ENCODE measurements at places on chromosomes 13 and 19. TPM values are rescaled to one million over a fixed set of nuclear protein-coding genes. Genes with fewer than 3 reads are reported as not detected.

DNA sequence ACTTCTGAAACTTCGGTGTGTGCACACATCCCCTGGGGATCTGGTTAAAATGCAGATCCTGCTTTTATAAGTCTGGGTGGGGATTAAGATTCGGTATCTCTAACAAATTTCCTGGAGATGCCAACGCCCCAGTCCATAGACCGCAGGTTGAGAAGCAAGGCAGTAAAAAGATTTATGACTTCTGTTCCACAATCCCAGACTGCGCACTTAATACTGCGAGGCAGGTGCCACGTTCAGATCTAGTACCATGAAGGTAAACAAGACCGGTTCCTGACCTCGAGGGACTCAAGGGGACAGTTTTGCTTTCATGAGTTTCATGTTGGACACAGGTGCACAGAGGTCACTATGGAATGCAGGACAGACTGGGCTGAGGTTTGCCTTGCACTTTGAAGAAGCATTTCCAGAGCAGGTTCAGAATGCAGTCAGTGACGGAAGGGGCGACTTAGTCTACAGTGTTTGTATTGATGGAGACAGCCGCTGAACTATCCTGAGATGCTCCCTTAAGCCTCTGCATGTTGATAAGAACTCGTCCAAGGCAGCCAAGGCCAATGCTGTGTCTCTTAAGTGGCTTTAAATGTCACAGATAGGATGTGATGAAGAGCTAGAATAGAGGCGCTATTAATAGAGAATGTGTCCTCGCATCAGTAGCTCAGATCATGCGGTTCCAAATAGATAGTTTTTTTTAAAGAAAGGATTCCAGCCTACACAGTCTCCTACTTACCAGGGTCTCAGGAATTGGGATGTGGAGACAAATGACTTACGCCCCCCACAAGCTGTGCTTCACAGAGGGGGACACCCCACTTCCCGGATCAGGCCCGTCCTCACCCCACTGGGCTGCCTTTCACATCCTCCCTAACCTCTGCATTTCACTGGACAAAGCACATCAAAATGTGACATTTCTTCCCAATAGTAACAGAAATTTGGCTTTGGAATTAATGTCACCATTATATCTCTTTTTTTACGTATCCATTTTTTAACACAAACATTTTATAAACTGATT, 97.1 kb upstream of the IRS2 start:
- no peak for DNase-seq

- DNase-seq, result no peak
These were observed 5.4 kb upstream of the ZSCAN5A start for GRCh38 chr19:56319991-56320390.

DNA sequence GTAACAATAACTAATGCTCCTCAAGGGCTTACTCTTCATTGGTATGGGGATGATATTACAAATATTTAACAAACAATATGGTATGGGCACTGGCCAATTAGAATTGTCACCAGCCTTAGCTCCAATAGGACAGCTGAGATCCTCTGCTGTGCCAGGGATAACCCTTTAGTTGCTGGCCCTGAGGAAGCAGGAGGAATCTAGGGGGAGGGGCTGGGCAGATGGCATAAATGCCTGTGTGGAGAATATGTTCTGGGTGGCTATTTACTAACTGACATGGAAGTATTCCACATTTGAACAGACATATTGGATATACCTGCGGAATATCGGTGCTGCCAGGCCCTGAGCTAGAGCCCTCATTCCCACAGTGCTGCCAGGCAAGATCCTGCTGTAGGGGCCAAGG, 16.6 kb upstream of the LRCH1 start:
- no peak for DNase-seq

DNA sequence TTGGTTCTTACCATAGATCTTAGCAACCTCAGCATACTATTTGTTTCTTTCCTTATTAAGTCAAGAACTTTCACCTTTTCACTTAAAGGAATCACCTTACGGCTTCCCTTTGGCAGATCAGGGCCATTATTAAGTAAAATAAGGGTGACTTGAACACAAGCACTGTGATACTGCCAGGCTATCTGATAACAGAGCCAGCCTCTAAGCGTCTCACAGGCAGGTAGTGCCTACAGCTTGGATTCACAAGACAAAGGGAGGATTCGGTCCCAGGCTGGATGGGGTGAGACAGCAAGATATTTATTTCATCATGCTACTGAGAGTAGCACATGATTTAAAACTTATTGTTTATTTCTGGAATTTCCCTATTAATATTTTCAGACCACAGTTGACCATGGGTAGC, 218.6 kb downstream of the FOXO1 start:
- DNase-seq, result no peak

- DNase-seq, result no peak
These were observed 1.3 kb upstream of the CALM3 start for GRCh38 chr19:46599716-46600373.

DNA sequence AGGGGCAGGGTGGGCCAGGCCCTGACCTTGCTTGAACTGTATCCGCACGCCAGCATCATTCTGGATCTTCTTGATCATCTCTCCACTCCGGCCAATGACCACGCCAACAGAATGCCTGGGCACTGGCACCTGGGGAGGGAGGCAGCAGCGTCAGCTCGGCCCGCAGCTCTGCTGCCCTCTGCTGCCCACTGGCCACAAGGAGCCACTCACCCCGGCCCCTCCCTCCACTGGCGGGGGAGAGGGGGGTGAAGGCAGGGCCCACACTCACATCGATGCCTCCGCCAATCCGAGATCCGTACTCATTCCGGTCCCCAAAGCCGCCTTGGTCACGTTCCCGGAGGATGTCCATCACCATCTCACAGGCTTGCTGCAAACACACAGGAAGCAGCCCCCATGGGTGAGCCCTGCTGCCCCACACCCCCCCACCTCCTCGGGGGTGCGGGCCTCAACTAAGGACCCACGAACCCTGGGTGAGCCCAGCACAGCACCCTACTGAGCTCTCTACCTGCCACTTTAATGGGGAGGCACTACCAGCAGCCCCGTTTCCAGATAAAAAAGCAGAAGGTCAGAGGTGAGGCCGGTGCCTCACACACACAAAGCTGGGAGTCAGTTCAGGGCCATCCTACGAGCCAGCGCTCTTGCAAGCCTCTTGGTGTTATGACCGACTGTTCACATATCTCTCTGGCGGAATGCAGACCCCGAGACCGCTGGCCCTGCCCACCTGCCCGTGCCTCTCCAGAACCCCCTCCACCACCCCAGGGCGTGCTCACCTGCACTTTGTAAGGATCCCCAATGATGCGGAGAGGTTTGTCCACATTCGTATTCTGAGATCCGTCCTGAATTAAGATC, 6.7 kb downstream of the KHSRP start:
- no peak for DNase-seq

The IGFL2 gene
- polyA plus RNA-seq, result not detected

The ZNF845 gene
- 10.5 TPM for polyA plus RNA-seq

The GIPC3 gene
- 2.7 TPM for polyA plus RNA-seq

The RNF225 gene
- polyA plus RNA-seq, result not detected
